ENCODE measurements at places on chromosomes 4 and X.

- DNase-seq: no peak
Observed at GRCh38 chrX:132367984-132368383, 120.9 kb downstream of the MBNL3 start.

GRCh38 chr4:112677519-112678091 is 40.7 kb downstream of the LARP7 start:
- no peak for DNase-seq

GRCh38 chrX:51144828-51145442 is 187.7 kb upstream of the NUDT10 start:
- DNase-seq: peak; percentile 8

- no peak for DNase-seq
Observed at GRCh38 chrX:52865343-52865998, 2.4 kb downstream of the XAGE3 start.

GRCh38 chr4:53914313-53915016 is 149.9 kb downstream of the CHIC2 start:
- DNase-seq: no peak

DNA sequence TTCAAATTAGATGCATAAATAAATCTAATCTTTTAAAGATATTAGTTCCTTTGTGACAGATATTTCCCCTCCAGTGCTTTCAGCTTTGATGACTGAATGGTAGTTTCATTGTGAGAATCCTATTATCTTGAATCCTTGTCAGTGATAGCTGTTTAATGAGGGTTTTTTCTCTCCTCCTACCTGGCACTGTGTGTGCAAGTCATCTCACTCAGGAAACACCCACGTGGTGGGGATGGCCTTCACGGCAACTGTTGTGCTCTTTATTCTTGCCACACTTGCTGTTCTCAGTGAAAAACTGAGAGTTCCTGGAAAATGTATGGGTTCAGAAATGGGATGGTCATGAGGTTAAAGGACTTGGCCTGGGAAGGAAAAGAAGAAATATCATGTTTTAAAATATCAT is 129.9 kb downstream of the SPRY1 start:
- DNase-seq: no peak

- no peak for DNase-seq
Observed at GRCh38 chr4:32607978-32608377, 1887.8 kb downstream of the PCDH7 start.

DNA sequence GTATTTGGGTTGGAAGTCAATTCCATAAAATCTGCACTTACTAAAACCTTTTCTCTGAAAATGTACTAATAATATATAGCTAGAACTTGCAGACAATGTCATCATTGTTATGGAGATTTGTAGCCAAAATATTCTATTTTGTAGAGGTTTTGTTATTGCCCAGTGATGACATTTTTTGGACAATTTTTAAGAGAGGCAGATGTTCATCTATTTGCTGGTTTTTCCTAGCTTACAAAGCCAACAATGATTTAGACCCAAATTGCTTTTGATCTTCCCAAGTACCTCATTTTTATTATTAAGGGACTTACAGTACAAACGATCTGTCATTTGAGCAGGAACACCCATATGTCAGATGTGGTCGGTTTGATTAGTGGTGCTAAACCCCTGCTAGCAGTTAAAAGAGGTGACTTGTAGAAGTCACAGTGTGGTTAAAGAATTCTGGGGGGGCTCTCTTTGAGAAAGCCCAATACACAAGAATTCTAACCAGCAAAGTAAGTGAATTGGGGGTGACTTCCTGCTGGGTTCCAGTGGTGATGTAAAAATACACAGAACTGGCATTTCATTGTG is 136.2 kb downstream of the KIT start:
- DNase-seq: no peak

DNA sequence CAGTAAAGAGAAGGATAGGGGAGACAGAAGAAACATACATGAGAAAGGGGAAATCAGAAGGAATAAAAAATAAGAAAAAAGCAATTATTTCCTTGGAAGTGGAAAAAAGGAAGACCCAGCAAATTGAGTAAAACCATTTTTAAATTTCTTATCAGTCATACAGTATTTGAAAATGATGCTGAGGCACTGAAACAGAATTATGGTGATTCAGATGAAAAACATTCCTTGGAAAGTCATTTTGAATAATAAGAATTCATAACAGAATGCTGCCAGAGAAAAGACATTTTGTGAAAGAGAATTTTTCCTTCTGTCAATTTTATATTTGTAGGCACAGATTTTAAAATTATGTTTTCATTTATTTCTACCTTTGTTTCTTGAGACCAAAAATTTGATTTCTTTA is 895.5 kb upstream of the EPHA5 start:
- DNase-seq: no peak

GRCh38 chr4:167713756-167714155 is 378.6 kb upstream of the ANXA10 start:
- no peak for DNase-seq

GRCh38 chr4:48899432-48899749 is 7.2 kb downstream of the OCIAD2 start:
- DNase-seq: no peak

DNA sequence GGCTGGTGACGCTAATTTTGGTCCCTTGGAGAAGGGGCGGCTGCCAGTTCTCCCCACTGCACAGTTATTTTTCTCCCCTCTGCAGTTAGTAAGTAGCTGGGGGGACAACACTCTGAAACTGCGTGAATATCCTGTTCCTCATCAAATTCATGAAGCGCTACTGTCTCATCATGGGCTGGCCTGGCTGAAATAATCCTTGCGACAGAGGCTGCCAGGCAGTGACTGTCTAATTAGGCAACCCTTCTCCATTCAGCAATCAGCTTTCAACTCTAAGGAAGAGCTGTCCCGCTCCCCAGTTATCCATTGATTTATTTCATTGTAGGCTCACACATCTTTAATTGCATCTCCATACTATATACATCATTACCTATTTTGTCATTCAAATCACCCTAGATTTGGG is 8.2 kb downstream of the SH3TC1 start:
- DNase-seq: no peak

- DNase-seq: no peak
Observed at GRCh38 chr4:128524311-128524710, 236.7 kb upstream of the PGRMC2 start.

- DNase-seq: no peak
Observed at GRCh38 chr4:11801466-11802446, 373.1 kb upstream of the HS3ST1 start.

- no peak for DNase-seq
Observed at GRCh38 chr4:74848774-74849173, 54.5 kb upstream of the BTC start.

- DNase-seq: no peak
Observed at GRCh38 chrX:124940531-124940930, 379.1 kb upstream of the TEX13C start.

DNA sequence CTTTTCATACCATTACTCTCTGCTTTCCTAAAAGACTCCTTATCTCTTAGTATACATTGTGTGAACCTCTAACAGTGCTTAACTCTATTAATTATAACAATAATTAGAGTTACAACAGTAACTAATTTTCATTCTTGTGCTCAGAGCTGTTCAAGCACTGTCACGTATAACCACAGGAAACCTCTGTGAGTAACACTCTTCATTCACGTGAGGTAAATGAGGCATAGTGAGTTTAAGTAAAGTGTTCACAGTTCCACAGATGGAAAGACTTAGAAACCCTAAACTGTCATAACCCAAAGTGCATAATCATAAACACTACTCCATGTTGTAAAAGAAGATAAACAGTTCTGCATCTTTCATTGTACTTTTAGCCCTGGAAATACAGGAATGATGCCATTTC is 222.4 kb downstream of the CCSER1 start:
- no peak for DNase-seq

- DNase-seq: no peak
Observed at GRCh38 chrX:113399506-113400192, 559.0 kb upstream of the AMOT start.

- no peak for DNase-seq
Observed at GRCh38 chrX:153640736-153641575, 6.0 kb upstream of the DUSP9 start.

DNA sequence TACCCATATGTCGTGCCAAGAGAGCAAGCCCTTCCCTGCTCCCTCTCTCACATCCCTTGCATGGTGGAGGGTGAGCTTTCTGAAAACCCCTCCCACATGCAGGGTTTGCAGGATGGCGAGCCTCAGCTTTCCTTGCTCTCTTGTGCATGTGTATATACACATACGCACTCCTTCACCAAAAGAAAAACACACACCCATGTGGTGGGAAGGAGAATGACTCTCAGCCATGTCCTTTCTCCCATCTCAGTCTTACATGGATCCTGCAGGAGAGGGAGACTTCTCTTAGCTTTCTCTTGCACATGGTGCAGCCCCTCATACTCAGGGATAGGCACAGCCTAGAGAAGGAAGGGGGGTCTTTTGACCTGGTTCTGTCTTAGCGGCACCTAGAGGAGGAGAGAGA is 81.1 kb downstream of the CLCN5 start:
- DNase-seq: no peak

DNA sequence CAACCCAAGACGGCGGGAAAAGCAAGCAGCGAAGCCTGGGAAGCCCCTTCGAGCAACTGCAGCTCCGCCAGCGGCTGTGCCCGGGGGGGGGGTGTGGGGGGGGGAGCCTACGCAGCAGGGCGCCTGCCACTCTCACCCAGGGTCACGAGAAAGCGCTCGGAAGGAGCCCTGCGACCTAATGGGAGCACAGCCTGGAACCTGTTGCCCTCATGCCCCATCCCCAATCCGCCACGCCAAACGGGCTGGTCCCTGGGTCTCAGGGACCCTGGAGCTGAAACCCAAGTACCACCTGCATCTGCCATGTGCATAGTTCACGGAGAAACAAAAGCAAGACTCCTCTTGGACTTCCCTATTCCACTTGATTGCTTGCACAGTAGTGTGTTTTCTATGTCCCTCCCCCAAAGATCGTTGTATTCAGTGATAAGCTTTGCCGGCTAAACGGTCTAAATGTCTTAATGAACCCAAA is 359 bp upstream of the GAB3 start:
- no peak for DNase-seq

GRCh38 chr4:54954656-54955388 is 170.6 kb downstream of the KDR start:
- DNase-seq: peak; percentile 12

GRCh38 chr4:23660865-23661264 is 229.0 kb downstream of the PPARGC1A start:
- no peak for DNase-seq

GRCh38 chr4:152307669-152308068 is 228.2 kb downstream of the FBXW7 start:
- peak; percentile 18 for DNase-seq

GRCh38 chr4:82889287-82889686 is 1.7 kb downstream of the SEC31A start:
- no peak for DNase-seq

DNA sequence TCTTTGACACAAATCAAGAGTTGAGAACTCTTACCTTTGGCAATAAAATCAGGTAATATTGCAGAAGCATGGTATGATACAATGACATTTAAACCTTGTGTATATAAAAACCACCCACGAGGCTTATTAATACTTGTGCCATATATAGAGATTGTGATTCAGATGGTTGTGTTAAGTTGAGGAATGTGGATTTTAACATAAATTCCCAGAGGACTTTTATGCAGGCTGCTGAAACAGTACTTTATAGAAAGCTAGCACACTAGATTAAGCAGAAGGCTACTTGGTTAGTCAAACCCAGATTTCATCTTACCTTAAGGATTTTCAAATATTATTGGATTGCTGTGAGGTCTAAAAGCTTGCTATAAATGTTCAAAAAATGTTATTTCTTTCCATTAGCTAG is 325.7 kb upstream of the PCDH10 start:
- DNase-seq: no peak

- DNase-seq: no peak
Observed at GRCh38 chrX:3312109-3312508, 34.3 kb downstream of the MXRA5 start.

DNA sequence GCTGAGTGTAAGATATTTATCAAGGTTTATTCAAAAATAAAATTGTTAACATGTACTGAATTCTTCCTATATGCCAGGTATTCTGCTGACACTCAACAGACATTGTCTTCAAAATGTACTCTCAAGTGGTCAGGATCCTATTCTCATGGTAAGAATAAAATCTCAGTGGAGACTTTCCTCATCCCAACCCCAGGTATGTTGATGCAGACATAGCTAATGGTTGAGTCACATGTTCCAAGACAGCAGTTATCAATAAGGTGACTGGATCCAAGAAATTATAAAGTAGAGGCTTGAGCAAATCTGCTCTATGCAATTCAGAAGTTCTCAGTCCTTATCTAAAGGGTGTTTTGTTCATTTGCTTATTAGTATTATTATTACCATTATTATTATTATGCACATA is 115.2 kb upstream of the GABRA2 start:
- no peak for DNase-seq

GRCh38 chr4:139419388-139419914 is 34.5 kb upstream of the RAB33B start:
- DNase-seq: no peak

GRCh38 chrX:108699368-108699767 is 37.0 kb downstream of the IRS4 start:
- DNase-seq: peak; percentile 23

GRCh38 chrX:131821945-131822622 is 201.0 kb upstream of the STK26 start:
- DNase-seq: no peak

GRCh38 chr4:23224684-23225420 is 532.1 kb downstream of the GBA3 start:
- no peak for DNase-seq

GRCh38 chr4:102500352-102500695 is 835 bp upstream of the NFKB1 start:
- peak; percentile 19 for DNase-seq

- DNase-seq: no peak
Observed at GRCh38 chr4:78534286-78534955, 17.1 kb upstream of the ANXA3 start.

DNA sequence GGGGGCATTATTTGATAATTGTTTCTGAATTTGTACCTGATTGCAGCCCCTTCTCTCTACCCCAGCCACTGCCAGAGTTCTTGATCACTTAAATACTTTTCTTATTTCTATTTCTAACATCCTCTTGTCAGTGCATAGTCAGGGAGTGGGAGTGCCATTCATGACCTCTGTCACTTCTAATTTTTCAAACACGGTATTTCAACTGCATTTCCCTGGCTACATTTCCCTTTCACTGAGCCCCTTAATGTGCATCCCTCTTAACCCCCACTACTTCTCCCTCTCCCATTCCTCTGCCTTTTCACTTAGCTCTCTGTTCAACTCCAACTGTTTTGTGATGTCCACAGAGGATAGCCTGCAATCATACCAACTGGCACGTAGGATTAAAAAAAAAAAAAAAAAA is 128.3 kb upstream of the NAP1L5 start:
- DNase-seq: no peak

All from NCI-H345 (cell line).